ENCODE measurements at places on chromosomes 7 and 10.

DNA sequence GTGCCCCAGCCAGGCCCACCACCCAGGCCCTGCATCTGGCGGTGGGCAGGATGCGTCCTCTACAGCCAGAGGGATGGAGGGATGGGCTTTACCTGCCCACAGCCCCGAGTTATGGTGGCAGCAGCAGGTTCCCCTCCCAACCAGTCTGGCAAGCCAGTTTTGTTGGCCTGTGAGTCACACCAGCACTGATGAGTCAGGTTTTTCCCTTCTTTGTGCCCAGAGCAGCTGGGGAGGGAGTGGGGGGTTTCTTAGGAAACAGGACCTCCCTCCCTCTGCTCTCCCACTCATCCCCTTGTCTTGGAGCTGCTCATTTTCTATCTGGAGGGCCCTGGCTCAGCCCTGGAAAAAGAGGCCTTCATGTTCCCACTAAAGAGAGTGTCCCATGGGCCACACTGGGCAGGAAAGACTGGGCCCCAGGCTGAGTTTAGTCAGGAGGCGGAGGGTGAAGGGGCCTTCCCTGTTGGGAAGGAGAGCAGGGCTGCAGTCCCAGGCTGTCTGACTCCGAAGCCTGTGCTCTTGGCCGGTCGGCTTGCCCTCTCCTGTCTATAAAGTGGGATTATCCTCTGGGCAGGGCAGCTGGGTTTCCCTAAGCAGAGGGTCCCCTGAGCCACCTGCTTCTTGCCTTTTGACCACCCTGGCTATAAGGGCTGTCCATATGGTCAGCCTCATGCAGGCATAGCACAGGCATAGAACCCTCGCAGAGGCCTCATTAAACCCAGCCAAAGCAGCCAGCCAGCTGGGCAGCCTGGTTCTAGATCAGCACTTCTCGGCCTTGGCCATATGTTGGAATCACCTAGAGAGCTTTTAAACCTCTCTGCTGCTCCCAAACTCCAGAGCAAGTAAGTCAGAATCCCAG, 30.2 kb upstream of the ANKRD2 start:
- no peak for DNase-seq

DNA sequence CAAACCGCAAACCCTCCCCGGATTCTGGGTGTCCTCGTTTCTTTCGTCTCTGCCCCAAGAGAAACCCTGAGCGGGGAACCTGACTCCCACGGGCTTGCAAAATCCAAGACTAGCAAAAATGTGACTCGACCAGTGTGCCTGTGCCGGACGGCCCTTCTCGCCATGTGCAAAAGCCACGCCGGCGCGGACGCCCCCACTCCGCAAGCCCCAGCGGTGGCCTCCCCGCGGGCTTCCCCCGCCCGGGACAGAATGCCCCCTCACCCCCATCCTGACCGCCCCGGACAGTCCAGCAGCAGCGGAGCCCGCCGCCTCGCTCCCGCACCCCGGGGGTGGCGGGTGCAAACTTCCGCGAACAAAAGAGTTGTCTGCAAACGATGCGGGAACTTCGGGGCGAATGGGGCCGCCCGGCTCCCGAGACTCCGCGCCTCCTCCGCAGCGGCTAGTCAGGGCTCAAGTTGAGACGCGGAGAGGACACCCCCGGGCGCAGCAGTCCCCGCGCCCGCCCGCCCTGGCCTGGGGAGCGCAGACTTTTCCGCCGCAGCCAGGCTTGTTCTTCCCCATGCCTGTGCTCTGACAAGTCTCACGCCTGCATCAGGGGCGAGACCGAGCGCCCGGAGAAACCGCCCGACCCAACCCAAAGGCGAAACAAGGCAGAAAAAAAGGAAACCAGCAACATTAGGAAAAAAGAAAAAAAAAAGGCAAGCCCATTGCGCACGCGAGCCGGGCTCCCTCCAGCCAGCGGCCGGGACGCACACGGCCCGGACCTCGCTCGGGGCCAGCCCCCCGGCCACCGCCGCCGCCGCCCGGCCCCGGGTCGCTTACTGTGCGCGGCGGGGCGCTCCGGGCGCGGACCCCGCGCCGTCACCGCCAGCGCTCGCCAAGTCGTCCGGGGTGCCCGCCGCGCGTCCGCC, 732 bp downstream of the FAM53B start:
- DNase-seq, result no peak

- no peak for DNase-seq
Observed at GRCh38 chr7:149501651-149502050, 4.0 kb upstream of the ZNF746 start.

DNA sequence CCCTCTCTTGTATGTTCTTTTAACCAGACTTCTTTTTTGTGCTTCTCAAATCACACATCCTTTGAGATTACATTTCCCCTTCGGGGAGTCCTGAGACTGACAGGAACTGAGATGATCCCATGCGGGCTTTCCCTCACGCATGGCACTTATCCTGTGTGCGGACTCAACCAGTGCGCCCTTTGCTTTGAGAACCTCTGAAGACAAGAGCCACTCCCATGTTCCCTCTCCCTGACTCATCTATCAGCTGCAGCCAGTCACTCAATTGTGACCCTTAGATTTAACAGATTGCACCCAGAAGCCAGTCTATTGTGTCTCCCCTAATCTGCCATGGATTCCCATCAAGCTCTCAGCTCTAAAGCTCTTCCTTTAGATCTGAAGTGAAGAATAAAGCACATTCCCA, 353.9 kb upstream of the MEOX2 start:
- no peak for DNase-seq

GRCh38 chr7:1141651-1142050, 18.3 kb downstream of the ZFAND2A start:
- DNase-seq, result no peak

DNA sequence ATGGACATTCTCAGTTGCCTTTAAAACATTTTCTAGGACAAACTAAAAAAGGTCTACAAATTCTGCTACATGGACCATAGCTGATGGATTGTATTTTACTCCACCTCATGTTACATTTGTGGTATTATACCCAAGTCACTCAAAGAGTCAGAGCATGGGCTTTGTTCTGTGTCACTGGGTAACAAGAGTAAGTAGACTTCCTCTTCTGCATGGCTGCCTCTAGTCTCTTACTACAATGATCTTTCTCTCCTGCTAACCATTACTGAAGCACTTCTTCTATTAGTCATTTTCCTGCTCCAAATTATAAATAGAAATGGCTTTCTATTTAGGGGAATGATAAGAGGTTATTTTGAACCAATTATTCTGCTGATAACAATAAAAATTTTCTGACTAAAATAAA, 727.4 kb upstream of the NRP1 start:
- no peak for DNase-seq

GRCh38 chr7:12110425-12110824, 100.7 kb upstream of the TMEM106B start:
- DNase-seq, result no peak

- DNase-seq, result peak; percentile 6
Observed at GRCh38 chr7:46776790-46777189, 805.1 kb downstream of the TNS3 start.

- DNase-seq, result no peak
Observed at GRCh38 chr10:70381471-70382421, 679 bp downstream of the LRRC20 start.

DNA sequence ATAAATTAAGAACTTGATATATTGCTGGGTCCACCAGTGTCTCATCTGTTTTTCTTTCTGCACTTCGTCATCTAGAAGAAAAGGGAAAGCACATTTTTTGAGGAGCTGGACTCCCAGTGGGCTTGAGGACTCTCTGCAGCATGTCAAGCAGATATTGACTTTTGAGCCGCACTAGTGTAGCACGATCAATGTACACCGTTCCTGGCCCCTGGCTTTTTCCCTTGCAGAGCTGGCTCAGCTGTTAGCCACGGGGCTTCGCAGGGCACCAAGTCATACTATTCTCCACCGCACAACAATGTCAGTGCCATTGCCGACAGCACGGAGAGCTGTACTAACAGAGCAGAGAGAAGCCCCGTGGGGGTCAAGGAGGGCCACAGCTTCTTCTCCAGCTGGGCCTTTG, 235.4 kb upstream of the HABP2 start:
- DNase-seq, result no peak

DNA sequence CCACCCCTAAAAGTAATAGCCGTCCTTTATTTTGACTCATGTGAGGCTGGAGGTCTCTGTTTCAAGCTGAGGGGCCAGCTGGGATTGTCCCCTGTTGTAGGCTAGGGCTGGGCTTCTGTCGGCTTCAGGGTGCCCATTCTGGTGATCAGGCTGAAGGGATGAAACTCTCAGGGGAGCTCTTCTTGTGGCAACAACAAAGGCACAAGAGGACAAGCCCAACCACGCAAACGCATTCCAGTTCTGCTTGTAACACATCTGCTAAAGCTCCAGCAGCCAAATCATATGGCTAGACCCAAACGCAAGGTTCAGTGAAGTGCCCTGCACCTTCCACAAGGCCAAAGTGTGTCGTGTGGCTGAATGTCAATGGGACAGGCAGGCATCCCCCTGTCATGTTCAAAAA, 405.7 kb downstream of the INHBA start:
- no peak for DNase-seq

DNA sequence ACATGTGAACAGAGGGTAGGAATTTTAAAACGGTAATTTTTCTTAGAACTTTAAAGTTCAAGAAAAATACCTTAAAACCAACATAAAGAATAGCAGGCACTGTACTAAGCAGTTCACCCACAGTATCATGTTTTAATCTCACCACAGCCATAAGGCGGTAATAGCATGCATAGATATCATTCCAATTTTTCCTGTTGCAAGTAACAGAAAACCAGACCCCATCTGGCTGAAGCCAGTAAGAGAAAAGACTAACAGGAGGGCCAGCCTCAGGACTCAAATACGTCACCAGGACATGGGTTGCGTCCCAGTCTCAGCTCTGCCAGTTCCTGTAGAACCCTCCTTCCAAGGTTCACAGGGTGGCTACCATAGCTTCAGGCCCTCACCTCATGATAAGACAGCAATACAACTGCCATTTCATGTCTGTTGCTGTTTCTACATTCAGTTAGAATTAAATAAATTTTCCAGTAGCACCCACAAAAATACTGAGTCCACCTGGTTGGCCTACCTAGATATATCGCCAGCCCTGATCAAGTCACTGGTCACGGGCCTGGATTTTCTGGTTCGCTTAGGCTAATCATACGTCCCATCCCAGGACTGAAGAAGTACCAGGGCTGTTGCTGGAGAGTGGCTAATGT, 2.0 kb upstream of the RNF32 start:
- no peak for DNase-seq

DNA sequence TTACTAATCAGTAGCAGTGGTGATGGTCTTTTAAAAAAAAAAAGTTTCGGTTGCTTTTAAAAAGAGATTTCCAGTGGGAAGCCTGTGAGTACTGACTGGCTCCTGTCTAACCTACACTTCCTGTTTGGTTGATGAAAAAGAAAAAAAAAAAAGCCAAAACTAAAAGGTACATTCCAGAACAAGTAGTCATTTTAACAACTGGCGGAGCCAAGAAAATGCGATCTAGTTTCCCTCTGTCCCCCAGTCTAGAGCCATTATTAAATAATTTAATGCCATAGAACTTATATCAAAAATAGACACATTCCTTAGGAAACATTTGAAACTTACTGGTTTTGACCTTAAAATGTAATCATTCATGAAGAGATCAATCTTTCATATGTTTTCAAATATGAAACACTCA, 254.2 kb upstream of the C7orf33 start:
- no peak for DNase-seq

DNA sequence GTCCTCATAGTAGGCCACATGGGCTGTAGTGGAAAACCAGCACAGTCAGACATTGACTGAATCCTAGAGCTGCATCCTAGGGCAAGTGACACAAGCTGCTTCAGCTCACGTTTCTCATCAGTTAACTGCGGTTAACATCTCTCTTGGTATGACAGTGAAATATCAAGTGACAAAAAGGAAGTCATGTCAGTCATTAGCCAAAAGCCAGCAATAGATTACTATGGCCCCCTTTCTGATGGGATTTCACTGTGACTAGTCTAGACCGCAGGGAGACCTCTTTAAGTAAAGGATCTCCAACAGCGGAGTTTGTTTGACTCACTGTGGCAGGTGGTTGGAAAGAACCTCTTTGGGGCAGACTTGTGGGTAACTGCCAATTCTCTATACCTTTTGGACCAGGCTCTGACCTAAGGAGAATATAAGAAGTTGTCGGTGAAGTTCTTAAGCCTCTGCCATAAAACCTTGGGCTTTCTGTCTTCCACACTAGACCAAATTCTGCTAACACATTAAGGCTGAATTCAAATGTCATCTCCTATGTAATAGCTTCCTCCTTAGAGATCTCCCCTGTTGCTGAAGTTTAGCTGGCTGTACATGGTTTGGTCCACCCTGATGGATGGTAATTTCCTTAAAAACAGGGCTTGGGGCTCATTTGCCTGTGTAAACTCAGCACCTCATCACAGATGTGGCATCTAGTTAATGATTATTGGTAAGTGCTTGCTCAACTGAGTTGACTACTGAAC, 115.3 kb downstream of the SGMS1 start:
- no peak for DNase-seq

DNA sequence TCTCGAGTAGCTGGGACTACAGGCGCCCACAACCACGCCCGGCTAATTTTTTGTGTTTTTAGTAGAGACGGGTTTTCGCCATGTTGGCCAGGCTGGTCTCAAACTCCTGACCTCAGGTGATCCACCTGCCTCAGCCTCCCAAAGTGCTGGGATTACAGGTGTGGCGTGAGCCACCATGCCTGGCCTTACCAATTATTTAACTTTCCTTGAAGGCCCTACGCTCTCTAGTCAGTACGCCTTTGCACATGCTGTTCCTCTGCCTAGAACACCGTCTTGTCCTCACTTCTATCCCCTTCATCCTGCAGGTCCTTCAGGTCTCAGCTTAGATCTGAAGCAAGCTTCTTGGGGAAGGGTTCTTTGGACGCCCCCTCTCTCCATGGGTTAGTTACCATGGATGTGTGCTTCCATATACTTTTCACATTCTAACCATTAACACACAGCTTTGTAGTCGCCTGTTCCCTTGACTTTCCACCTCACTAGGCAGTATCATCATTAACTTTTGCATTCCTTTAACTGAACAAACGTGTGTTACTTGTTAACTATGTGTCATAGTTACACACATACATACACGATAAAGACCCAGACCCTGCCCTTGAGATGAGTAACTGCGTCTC, 592 bp upstream of the ATP6V1F start:
- no peak for DNase-seq

GRCh38 chr10:126841341-126841895, 63.8 kb upstream of the DOCK1 start:
- no peak for DNase-seq

GRCh38 chr10:131729938-131730660, 170.7 kb upstream of the PPP2R2D start:
- no peak for DNase-seq

DNA sequence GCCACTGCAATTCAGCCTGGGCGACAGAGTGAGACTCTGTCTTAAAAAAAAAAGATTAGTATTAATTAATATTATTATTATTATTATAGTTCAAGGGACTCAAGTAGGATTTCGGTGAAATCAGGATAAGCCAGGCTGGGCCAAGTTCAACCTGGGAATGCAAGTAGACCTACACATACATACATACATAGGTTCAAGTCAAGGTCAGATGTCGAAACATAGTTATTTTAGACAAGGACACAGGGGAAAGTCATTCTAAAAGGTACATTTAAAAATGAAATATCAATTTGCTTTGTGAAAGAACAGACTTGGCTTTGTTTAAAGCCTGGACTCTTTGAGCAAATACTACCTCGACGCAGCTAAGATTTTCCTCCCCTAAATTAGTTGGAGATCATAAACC, 149.3 kb downstream of the RNF133 start:
- DNase-seq, result no peak

All from NCI-H1930 (cell line).